ENCODE measurements at places on chromosomes 2 and 18.

DNA sequence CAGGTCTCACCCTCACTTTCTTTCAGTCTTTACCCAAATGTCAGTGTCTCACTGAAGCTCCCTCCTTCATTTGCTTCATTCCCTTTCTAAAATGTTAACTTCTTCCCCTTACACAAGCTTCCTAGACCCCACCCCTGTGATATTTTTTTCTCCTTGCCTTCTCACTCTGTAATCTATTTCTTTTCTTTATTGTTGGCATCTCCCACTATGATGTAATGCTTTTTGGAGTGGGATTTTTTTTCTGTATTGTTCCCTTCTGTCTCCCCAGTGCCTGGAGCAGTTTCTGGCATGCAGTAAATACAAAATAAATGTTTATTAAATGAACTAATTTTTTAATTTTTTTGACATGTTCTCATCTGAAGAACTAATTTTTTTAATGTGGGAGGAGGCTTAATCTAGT, 55.9 kb upstream of the MAP3K20 start:
- DNase-seq: no peak

DNA sequence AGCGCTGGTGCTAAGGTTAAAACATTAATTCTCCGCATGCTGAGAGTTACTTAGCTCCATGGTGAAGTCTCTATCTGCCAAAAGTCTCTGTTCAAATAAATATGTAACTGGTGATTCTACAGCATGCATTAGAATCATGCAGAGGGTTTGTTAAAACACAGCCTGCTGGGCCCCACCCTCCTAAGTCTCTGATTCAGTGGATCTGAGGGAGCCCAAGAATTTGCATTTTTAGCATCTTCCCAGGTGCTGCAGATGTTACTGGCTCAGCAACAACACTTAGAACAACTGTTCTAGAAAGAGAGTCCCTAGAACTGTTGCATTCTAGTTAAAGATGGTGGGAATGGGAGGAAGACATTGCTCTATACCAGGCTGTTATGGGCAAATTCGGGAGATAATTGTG, 73.4 kb downstream of the DPP10 start:
- no peak for DNase-seq

- DNase-seq: no peak
Measured at GRCh38 chr2:113357071-113357470, 78.3 kb upstream of the PAX8 start.

- no peak for DNase-seq
Measured at GRCh38 chr2:232354069-232354468, 24.5 kb upstream of the ALPP start.

GRCh38 chr2:239223310-239224198, 177.3 kb downstream of the HDAC4 start:
- DNase-seq: no peak

All from CD4-positive, alpha-beta T cell treated with Interleukin-17A for 4 hours (primary cell).